M059J (cell line): ENCODE measurements at places on chromosomes 6 and 20. TPM values are rescaled to one million over a fixed set of nuclear protein-coding genes. Genes with fewer than 3 reads are reported as not detected.

The OR2H2 gene
- total RNA-seq: not detected in 2 replicates

The JPH2 gene
- 16.4 and 39.3 TPM in 2 replicates for total RNA-seq

The SPAG4 gene
- total RNA-seq: 24.0 and 36.1 TPM in 2 replicates

The GRIK2 gene
- 0.12 and 2.4 TPM in 2 replicates for total RNA-seq

The LHFPL5 gene
- not detected in 2 replicates for total RNA-seq

The SCGN gene
- total RNA-seq: not detected in 2 replicates

The OLIG3 gene
- not detected in 2 replicates for total RNA-seq
